GM10248 (cell line): ENCODE measurements at places on chromosomes 6 and 20.

GRCh38 chr6:50128420-50129005 is 78.8 kb upstream of the DEFB112 start:
- DNase-seq: no peak

DNA sequence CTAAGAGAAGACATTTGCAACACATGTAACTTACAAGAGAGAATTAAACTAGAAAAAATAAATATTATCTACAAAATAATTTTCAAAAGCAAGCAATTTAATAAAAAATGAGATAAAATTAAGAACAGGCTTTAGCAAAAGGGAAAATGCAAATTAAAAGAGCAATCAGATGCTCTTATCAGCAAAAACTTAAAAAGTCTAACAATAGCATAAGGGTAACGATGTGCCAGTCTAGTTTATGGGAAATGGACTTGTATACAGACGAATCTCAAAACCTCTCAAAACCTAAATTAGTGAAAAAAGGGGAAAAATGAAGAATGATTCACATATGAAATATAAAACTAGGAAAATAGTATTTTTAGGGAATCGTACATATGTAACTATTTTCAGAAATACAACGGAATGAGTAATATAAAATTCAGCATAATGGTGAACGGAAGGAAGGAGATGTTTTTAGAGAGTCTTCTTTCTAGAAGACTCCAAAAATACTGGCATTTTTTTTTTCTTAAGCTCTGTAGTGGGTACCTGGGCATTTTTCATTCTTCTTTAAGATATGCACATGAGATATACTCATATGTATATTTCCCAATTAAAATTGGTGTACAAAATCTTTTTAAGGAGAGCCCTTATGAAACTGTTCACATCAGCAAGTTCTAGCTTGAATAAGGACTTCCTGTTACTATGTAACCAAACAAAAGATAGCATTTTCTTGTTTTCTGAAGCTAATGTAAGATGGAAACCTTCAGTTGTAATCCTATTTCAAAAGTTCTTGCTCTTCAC is 927 bp upstream of the MANEA start:
- no peak for DNase-seq

DNA sequence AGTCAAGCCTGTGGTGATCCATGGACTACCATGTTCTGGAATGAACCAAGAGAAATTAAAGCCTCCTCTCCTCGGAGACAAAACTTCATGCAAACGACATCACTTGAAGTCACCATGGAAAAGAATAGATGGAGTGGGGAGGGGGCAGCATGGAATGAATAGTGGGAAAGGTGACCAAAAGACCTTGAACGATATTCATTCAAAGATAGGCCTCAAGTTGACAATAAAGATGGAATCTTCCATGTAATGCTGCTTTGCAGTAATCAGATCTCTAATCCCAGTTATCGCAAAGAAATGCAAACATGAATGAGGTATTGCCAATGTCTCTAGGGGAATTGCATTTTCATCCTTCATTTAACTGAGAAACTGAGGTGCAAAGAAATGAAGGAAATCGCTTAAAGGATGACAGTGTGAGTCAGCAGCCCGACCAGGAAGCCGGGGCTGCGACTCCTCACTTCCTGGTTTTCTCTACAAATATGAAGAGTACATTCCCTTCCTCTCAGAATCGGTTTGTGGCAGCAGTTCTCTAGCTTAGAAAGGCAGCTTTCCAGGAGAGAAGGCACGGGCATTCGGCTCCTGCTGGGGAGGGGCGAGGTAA is 65.6 kb upstream of the RREB1 start:
- no peak for DNase-seq

DNA sequence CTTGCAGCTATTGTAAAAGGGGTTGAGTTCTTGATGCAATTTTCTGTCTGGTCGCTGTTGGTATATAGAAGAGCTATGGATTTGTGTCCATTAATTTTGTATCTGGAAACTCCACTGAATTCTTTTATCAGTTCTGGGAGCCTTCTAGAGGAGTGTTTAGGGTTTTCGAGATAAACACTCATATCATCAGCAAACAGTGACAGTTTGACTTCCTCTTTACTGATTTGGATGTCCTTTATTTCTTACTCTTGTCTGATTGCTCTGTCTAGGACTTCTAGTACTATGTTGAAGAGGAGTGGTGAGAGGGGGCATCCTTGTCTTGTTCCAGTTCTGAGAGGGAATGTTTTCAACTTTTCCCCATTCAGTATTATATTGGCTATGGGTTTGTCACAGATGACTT is 120.8 kb upstream of the SSTR4 start:
- no peak for DNase-seq

DNA sequence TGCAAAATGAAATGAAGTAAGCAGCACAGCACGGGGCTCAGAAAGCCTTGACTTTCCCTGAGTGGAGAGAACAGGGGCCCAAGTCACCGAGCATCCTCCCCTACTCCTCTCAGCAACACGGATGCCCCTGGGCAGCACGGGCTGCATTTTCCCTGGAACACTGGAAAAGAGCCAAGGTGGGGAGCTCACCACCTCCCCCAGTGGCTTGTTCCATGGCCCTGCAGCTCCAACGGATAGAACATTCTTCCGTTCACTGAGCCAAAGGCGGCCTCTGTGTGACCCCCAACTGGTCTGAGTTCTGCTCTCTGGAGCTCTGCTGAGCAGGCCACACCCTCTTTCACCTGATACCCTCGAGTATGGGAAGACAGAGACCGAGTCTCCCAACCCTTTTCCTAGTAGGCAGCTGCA is 20.8 kb upstream of the EMILIN3 start:
- DNase-seq: no peak

- peak; percentile 25 for DNase-seq
Observed at GRCh38 chr6:158629367-158630221, 14.9 kb downstream of the DYNLT1 start.

- DNase-seq: peak; percentile 43
Observed at GRCh38 chr6:22025468-22026163, 271.2 kb downstream of the PRL start.

- DNase-seq: peak; percentile 70
Observed at GRCh38 chr6:170459451-170459850, 93.7 kb downstream of the PSMB1 start.

GRCh38 chr20:23142162-23143050 is 56.3 kb upstream of the CD93 start:
- DNase-seq: peak; percentile 61

DNA sequence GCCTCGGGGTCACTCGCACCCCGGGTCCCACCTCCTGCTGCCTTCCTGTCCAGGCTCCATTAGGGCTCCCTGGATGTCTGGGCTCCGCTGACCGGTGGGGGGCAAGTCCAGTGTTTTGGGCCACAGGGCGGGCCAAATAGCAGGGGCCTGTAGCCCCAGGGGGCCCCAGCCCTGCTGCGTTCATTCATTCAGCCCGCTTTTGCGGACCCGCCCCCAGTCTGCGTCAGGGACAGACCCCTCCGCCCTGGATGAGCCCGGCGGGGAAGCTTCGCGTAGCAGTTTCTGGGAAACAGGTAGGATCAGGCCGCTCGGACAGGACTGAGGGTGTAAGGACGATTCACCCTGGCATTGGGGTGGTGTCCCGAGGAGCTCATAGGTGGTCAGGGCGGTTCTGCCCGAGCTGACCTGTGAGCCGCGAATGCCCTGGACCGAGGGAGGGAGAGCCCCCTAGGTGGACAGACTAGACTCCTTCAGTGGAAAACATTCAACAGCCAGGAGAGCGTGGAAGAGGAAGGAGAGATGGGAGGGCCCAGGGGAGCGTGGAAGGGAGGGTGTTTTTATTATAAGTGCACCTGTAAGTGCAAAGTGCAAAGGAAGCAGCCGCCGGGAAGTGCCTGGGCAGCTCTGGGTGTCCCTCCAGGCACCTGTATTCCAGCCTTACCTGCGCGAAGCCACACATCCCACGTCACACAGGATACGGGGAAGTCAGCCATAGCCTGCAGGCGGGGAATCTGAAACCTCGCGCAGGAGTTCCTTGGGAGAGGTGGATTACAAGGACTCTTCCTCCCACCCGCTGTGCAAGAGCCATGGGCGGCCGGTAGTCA is 662 bp downstream of the ENTPD6 start:
- peak; percentile 13 for DNase-seq

DNA sequence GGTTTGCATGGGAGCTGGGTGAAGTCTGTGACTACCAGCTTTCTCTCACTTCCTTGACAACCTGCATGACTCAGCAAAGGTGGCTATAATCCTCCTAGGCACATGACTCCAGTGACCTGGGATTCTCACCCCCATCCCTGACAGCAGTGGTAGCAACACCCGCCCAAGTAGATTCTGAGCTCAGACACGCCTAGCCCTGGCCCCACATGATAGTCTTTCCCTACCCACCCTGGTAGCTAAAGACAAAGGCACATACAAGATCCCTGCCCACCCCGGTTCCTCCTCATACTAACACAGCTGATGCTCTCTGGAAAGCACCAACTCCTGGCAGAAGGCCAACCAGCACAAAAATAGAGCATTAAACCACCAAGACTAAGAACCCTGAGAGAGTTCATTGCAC is 25.9 kb upstream of the CRISP1 start:
- no peak for DNase-seq

GRCh38 chr6:834866-835265 is 141.9 kb upstream of the EXOC2 start:
- DNase-seq: no peak

- no peak for DNase-seq
Observed at GRCh38 chr20:31485450-31486339, 10.6 kb downstream of the REM1 start.

GRCh38 chr6:44010411-44011349 is 116.6 kb downstream of the MRPL14 start:
- DNase-seq: no peak

DNA sequence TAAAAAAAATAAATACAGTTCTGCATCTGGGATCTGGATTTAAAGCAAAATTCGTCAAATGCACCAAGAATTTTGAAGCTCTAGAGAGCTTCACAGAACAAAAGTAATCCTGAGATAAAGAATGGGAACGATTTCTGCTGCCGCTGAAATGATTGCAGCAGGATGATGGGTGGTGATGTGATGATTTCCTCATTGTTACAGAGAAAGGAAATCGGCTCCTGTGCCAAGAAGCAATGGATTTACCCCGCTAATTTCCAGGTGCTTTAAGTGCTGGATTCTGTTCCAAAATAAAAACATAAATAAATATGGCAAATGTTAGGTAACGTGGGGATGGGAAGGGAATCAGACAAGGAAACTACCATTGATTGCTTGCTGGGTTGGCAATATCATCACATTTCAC is 1067.9 kb upstream of the MAP3K7 start:
- no peak for DNase-seq

DNA sequence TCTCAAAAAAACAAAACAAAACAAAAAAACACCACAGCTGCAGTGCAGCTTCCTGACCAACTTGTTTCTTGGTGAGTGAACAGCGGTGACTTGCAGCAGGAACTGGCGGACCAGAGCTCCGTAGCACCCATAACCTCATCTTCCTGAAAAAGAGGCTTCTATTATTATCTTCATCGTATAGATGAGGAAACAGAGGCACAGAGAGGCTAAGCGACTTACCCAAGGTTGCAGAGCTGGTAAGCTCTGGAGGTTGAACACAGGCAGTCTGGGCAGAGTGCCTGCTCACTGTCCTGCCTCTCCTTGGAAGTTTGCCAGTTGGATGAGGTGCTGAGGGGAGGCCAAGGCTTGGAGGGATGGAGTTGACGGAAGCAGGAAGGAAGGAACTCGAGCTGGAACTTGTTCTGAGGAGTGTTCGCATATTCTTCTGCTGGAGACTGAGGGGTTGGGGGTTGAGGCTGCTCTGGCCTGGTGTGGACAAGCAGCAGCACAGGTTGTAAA is 47.9 kb upstream of the CCDC167 start:
- DNase-seq: no peak

DNA sequence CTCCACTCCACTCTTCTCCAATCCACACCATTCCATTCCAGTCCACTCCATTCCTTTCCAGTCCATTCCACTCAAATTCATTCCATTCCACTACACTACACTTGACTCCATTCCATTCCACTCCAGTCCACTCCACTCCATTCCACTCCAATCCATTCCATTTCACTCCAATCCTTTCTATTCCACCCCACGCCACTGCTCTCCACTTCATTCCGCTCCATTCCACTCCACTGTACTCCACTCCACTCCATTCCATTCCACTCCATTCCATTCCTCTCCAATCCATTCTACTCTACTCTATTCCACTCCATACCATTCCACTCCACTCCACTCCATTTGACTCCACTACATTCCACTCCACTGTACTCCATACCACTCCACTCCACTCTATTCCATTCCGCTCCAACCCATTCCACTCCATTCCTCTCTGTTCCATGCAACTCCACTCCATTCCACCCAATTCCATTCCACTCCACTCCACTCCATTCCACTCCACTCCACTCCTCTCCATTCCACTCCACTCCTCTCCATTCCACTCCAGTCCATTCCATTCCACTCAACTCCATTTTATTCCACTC is 23.4 kb upstream of the DEFB125 start:
- no peak for DNase-seq

- no peak for DNase-seq
Observed at GRCh38 chr20:44287272-44288097, 23.5 kb downstream of the FITM2 start.

DNA sequence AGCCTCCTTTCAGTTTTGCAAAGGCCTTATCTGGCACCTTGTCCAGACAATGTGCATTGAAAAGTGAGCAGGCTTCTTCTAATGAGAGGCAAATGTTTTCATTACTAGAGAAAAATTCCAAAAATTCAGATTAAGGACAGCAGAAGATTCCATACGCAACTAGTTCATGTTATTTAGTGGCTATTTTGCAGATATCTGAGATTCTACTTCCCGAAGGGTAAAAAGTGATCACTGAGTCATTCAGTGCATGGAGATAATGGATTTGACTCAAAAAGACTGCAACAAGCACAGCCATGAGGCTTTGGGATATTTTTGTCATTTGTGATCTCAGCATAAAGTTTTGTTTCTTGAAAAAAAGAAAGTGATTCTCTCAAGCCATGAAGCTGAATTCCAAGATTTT is 29.9 kb downstream of the METTL24 start:
- no peak for DNase-seq

DNA sequence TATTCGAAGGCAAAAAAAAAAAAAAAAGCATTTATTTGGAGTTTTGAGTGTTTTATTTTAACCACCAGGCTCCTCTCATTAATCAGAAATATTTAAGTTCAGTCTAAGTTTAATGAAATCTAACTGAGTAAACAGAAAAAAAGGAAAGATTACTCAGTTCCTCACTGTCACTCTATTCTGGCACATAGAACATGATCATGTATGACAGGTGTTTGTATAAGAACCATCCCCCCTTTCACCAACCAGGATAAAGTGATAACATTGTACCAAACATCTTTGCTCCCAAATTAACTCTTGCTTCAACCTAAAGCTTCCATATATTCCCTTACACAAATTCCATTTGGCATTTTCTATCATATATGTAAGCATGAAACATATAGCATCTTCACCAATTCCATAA is 176.2 kb upstream of the HSF2 start:
- no peak for DNase-seq

DNA sequence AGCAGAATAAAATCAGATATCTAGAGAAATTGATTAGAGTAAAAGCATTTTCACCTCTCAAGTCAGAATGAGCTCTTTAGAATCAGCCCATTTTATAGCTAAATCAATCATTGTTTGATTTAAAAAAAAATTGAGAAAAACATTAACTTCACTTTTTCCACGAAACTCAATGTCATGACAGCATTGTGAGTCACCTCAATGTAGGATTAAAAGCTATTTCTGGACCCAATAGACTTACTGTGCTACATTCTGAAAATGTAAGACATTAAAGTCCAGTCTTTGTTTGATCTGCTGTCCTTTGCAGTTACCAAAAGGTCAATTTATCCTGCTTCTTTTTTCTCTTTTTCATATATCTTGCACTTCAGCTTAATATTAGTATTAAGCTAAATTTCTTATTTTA is 519.4 kb upstream of the ZNF337 start:
- no peak for DNase-seq
